ENCODE measurements at places on chromosomes 16 and 17.

DNA sequence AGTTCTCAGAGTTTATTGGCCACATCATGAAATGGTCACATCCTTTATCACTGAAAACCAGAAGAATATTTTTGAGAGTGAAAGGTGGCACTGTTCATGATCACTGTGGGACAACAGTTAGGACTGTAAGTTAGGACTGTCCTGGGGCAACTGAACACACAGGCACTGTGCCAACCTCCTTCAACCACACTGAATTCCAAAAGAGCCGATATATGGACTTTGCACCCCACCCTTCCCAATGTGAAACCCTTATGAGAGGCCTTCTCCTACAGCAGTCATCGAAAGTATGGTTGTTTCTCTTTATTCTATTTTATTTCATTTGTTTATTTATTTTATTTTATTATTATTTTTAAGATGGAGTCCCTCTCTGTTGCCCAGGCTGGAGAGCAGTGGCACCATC is 353.5 kb downstream of the TOX3 start:
- no peak for DNase-seq

DNA sequence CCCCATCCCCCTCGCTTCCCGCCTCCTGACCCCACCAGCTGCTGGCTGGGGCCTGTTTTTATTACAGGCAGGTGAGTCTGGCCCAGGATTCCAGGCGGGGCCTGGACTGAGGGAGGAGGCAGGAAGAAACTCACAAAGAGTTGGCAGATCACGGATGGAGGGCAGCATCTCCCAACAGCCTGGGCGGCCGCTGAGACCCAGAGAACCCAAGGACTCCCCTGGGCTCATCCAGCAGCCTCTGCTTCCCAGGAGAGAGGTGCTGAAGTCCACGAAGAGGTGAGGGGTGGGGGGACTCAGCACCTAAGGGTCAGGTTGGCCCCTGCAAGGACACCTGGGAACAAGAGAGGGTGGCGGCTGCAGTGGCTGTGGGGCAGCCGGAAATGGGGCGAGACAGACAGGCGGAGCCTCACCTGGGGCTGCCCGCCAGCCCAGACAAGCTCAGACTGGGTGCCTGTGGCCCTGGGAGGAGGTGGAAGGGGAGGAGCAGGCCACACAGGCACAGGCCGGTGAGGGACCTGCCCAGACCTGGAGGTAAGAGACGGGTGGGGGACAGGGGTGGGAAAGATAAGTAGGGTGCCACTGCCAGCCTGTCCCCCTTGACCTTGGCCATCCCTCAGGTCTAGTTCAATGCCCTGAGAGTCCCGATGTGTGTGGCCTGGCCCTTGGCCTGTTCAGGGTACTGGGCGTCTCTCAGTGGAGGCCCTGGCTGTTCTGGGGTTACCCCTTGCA is 8.7 kb upstream of the ADGRG1 start:
- no peak for DNase-seq

DNA sequence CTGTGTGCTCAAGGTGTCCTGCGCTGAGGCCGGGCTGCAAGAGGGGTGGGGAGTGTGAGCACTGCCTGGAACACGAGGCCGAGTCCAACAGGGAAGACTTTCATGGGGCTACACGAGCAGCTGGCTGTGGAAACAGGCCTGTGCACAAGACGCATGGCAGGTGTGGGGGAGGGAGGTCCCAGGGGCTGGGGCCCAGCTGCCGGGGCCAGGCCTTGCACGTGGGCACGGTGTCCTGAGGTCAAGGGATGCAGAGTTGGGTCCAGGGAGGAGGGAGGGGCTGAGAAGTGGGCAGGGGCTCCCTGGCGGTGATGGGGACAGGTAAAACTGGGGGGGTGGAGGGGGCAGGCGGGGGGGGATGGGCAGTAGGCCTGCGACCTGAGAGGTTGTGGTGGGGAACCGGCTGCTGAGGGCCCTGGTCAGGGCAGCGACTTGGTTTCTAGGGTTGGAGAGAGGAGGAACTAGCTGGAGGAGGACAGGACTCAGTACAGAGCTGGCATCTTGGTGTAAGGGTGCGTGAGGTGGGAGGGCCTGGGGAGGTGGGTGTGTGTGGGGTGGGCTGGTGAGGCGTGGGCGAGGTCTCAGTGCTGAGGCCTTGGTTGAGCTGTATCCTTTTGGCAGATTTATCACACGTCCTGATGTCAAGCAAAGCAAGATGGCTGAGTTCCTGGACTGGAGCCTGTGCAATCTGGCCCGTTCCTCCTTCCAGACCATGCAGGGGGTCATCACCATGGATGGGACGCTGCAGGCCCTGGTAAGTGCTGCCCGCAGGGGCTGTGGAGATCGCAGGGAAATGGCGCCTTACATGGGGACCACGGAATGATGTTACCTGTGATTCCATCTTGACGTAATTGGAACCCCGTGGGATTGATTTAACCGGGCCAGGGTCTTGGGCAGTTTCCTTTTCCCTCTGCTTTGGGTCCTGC is 29.4 kb downstream of the TBCD start:
- no peak for DNase-seq

DNA sequence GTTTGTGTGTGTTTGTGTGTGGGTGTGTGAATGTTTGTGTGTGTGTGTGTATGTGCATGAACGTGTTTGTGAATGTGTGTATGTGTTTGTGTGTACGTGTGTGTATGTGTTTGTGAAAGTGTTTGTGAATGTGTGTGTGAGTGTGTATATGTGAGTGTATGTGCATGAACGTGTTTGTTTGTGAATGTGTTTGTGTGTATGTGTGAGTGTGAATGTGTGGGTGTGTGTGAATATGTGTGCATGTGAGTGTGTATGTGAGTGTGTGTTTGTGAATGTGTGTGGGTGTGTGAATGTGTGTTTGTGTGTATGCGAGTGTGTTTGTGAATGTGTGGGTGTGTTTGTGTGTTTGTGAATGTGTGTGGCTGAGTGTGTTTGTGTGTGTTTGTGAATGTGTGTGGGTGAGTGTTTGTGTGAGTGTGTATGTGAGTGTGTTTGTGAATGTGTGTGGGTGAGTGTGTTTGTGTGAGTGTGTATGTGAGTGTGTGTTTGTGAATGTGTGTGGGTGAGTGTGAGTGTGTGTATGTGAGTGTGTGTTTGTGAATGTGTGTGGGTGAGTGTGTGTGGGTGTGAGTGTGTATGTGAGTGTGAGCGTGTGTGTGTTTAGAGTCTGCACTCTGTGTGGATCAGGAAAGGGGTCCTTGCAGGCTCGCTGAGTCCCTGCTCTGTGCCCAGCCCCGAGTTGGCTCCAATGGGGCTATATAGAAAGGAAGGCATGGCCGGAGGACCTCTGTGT is 890 bp upstream of the CD300A start:
- DNase-seq = no peak

- peak; percentile 58 for DNase-seq
Measured at GRCh38 chr17:72725433-72726068, 366.9 kb downstream of the SLC39A11 start.

GRCh38 chr16:2019921-2020831 is 591 bp downstream of the NPW start:
- peak; percentile 50 for DNase-seq

DNA sequence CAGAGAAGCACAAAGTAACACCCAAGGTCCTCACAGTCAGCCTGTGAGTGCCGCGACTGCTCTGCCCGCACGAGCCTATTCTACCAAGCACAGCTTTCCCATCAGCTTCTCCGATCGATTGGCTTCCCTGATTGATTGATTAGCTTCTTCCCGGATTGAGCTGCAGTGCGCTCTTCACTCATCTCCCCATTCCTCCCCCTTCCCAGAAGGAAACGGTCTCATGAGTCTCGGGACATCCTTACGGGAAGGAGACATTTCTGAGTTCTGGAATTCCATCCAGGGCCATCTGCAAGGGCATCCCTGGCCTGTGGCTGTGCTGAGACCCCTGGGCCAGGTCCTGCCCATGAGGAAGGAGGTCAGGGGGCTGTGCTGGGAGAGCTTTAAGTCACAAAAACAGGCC is 18.0 kb downstream of the PIEZO1 start:
- DNase-seq = no peak

- no peak for DNase-seq
Measured at GRCh38 chr16:1592446-1592845, 19.4 kb downstream of the IFT140 start.

DNA sequence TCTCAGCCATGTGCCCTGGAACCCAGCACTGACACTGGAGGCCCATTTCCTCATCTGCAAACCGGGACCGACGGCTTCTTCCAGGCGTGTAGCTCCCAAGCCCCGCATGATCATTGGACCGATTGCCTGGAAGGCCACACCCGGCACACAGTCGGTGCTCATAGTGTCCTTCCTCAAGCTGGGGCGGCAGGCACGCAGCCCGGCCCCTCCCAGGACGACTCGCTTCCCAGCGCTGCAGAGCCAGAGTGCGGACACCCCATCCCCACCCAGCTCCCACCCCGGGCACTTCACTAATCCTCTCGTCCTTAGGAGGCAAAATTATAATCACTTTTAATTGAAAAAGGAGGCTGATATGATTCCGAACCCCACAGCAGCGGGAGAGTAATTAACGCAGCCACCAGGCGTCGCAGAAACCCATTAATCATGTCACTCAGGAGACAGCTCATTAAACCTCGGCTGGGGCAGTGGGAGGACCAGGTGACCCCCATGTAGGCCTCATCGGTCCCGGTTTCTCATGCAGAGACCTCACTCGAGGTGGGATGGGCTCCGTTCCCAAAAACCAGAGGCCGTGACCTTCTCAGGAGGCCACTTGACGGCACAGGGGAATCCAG is 33.1 kb downstream of the ZNF469 start:
- DNase-seq = no peak

- DNase-seq = no peak
Measured at GRCh38 chr17:62745806-62746205, 62.3 kb downstream of the MARCHF10 start.

DNA sequence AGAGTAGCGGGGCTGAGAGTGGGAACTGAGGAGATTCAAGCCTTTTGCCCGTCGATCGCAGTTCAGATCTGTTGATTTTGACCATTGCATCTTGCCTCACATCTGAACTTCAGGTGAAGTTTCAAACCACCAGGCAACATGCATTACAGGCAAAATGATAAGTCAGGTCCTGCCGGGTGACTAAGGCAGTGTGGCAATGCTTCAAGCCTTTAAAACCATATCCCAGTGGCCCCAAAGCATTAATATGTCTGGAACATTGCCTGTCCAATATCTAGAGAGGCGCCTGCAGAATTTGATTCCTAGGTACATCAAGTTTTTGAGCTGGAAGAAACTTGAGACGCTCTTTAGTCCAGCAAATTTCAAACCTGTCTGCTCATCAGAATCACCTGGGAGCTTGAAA is 502.8 kb downstream of the MAF start:
- DNase-seq = no peak

- no peak for DNase-seq
Measured at GRCh38 chr17:28675980-28676379, 14.0 kb downstream of the SUPT6H start.

- DNase-seq = no peak
Measured at GRCh38 chr16:82738699-82739098, 111.9 kb downstream of the CDH13 start.
